ENCODE measurements at places on chromosomes 13 and 19.

DNA sequence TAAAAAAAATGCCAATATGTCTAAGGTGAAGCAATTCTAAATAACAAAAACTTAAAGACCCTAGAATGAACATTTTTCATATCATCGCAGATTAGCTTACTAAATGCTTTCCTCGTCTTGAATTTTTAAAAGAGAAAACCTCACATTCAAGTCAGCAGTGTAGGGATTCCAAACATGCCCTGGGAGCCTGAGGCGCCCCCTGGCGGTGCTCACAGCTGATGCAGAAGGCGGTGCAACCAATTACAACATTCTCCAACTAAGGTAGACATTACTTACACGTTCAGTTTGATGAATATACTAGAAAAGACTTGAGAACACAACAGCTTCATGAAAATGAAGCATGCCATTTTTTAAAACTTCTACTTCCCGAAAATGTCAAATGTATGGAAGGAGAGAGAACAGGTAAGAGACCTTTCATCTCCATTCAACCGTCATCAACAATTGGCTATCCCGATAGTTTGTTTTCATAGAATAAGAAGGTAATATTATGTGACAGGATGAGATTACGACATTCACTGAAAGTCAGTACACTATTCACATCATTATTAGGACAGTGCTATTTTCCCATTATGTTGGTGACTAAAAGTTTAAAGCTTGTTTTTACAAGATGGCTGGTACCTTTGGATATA lies 304.4 kb downstream of the DCLK1 start:
- DNase-seq, result no peak

DNA sequence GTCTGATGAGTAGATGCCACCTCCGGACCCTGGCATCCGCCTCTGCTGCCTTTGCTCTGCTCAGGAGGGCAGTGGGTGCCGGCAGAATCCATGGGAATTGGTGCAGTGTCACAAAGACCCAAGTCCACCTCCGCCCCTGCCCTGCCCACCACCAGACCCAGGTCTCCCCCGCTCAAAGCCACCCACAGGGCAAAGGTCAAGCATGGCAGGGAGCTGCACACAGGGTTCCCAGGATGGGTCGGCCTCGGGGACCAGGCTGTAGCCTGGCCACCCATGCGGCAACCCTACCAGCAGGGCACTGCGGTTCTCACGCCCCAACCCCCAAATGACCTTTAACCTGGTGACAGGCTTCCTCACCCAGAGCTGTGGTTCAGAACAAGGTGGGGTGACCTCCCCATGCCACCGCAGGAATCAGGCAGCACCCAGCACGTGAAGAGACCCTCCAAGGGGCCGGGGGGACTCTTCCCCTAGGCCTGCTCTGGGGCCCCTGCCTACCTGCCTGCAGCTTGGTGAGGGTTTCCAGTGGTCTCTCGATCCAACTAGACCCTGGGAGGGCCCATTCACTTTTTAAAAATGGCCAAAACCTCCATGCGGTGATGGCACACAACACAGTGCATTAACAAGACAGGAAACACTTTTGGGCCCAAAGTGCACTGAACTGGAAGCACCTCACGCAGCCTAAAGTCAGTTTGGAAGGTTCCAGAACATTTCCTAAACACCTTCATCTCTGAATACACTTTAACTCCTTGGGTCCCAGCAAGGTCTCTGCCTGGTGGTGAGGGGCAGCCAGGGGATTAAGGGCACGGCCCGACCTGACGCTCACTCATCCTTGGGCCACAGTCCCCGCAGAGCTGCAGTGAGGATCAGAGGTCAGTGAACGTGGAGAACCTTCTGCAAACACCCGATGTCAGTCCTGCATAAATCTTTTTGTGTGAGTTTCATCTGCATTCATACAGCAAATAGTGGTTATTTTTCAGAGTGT lies 11.0 kb downstream of the GAS6 start:
- DNase-seq, result no peak

GRCh38 chr19:15595069-15595468 lies 19.9 kb upstream of the CYP4F8 start:
- peak; percentile 31 for DNase-seq

GRCh38 chr13:45951166-45951565 lies 99.6 kb upstream of the SIAH3 start:
- DNase-seq, result no peak

GRCh38 chr13:76286178-76286577 lies 600.0 kb downstream of the KCTD12 start:
- DNase-seq, result no peak

DNA sequence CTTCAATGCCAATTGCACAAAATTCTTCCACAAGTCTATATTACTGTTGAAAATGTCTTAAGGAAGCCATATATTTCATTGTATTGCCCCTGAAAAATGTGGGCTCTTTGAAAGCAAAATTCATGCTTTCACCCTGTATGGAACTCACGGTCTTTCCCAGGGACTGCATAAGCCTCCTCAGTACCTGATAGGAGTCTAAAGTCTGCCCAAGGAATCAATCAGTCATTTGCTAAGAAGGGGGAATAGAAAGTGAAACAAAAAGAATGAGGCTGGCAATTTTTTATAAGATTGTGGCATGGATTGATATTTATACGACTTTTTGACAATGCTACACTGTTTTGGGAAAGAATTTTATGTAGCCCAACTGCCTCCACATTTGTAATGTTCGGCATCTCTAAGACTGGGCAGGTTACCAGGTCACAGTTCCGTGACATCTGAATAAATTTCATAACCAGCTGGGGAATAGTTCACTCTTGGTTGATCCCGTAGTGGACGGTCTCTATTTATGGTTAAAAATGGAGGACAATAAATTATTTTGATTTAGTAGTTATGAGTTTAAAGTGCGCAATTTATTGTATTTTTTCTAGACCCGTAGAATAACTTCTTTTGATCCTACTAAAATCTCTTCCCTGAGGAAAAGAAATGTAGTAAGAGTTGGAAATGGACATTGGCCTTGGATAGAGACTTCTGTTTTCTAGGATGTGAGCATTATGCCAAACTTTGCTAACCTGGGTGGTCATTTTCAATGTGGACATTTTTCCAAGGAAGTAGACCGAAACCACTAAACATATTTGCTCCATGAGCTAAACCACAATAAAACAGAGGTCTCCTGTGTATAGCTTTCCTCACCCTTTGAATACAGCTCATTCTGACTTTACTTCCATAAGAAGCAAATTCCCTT lies 1585.4 kb downstream of the EFNB2 start:
- no peak for DNase-seq

GRCh38 chr19:388691-389090 lies 20.3 kb downstream of the C2CD4C start:
- DNase-seq, result no peak

DNA sequence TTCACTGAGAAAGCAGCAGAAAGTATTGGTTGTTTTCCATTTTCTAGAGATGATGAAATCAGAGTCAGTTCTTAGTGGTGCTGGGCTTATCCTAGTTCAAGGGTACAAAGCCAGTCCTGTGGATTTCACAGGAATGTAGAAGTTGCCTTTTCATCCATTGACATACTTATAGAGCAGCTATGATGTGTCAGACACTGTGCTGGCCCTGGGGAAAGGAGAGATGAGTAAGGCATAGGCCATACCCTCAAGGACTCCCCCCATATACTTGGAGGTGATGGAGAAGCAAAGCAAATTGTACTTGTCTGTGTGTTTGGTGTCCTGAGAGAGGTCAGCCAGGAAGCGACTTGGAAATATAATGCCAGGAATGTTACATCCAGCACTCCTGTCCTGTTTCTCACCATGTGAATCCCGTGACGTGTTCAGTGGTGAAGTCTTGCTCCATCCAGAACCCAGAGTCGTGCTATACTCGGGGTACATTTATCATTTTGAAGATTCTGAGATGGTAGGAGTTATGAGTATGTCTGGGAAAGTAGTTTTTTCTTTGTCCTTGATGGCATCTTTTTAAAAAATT lies 22.6 kb downstream of the ERCC5 start:
- DNase-seq, result no peak

DNA sequence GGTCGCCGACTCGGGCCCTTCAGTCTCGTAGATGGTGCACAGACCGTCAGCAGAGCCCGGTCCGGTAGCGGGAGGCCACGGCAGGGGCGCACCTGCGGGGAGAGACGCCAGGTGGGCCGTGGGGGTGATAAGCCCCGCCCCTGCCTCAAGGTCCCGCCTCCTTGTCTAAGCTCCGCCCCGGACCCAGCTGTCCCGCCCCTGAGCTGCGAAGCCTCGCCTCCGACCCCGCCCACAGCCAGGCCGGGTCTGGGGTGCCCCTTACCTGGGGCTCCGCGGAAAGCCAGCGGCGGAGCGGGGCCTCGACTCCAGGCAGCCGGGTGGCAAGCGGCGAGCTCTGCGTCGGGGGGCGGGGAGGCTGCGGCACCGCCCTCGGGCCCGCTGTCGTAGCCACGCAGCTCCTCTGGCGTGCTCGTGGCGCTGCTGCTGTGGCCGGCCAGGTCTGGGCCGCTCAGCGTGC lies 4.7 kb downstream of the PRR36 start:
- no peak for DNase-seq
